ENCODE measurements at places on chromosomes 1 and 21.
A peak's percentile ranks its signal among the peaks of the same experiment; 100 is the strongest.

DNA sequence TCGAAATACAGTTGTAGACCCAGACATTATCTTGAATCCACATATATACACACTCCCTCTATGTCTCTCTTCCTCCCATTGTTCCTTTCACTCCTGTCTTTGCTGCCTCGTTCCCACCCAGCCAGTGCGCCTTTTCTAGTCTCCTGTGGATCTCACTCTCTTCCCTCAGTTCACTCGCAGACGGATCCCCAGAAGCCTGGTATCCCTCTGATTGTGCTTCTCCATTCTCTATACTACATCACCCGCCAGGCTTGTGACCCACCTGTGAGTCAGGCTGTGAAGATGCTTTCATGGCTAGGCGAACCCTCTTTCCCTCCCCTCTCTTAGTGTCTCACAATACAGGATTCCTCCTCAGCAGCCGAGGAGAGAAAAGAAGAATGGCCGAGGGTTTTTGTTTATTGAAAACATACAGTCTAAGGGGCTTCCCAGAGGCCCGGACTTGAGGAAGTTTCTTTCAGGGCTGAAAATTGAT lies 1.5 kb downstream of the HCN3 start:
- no peak for DNase-seq

GRCh38 chr1:183065168-183065706 lies 42.0 kb downstream of the LAMC1 start:
- no peak for DNase-seq

GRCh38 chr21:34606621-34607020 lies 8.3 kb downstream of the RCAN1 start:
- DNase-seq = no peak

GRCh38 chr21:16742741-16743140 lies 770.1 kb upstream of the CXADR start:
- DNase-seq = no peak

DNA sequence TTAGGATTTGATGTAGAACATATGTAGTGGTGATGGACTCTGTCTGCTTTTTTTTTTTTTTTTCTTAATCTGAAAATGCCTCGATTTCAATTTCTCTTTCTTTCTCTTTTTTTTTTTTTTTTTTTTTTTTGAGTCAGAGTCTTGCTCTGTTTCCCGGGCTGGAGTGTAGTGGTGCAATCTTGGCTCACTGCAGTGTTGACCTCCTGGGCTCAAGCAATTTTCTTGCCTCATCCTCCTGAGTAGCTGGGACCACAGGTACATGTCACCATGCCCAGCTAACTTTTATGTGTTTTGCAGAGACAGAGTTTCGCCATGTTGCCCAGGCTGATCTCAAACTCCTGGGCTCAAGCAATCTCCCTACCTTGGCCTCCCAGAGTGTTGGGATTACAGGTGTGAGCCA lies 17.4 kb downstream of the MAST2 start:
- DNase-seq = no peak

DNA sequence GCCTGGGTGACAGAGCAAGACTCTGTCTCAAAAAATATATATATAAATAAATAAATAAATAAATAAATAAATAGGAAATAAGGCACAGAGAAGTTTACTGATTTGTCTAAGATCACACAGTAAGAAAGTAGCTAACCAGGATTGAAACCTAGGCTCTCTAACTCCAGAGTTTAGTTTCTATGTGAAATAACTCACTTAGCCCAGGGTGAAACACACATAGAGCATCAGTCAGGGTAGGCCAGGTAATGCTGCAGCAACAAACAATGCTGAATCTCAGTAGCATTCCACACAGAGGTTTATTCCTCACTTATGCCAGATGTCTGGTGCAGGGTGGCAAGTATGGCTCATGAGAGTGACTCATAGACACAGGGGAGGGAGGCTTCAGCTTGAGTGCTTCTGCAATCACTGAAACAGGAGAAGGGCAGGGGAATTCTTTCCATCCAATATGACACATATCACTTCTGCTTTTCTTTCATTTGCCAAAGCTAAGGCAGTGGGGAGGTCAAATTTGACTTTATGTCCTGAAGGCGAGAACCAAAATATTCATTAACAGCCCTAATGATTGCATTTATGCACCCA lies 37.1 kb upstream of the KANK4 start:
- DNase-seq = no peak

DNA sequence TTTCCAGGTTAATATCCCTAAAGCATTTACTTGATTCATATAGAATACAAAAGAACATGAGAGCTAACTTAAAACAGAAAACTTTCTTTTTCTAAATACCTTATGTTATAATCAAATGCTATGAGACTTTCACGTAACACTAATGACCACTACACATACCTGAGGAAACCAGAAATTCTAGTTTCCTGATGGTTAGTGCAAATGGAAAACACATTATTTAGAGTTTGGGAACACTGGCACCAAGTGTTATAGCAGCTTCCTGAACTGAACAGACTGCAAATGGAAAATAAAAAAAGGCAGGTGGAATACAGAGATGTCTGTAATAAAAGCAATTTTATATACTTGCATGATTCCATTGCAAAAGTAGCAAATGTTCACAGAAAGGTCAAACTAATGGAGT lies 15.5 kb downstream of the PAXBP1 start:
- no peak for DNase-seq

DNA sequence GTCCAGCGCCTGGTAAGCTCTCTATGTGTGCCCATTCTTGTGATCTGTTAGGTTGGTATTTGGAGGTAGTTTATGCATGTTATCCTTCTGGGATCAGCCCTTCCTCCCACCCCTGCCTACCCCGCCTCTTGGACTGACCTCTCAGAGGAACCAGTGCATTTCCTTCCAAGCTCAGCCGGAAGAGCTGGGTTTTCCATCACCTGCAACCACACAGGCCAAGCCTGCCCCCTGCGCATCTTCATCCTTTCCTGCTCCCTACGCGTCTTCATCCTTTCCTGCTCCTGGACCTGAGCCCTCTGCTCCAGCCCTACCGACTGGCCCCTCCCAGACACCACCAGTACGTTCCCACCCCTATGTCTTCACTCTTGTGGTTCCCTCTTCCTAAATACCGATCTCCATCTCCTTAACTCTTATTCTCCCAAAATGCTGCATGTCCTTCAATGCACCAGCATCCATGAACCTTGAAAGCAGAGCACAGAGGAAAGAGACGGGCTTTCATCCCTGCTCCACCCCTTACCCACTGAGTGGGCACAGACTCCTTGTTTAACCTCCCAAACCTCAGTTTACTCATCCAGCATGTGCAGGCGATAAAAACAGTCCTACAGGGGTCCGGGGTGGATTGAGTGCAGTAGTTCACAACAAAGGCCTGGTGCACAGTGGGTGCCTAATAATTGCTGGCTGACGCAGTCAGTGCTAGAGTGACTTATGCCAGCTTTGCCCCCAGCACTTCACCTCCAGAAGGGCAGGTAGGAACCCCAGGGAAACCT lies 526.3 kb downstream of the MATN1 start:
- DNase-seq = no peak

- DNase-seq = no peak
Observed at GRCh38 chr1:203465948-203466347, 9.7 kb upstream of the PRELP start.

DNA sequence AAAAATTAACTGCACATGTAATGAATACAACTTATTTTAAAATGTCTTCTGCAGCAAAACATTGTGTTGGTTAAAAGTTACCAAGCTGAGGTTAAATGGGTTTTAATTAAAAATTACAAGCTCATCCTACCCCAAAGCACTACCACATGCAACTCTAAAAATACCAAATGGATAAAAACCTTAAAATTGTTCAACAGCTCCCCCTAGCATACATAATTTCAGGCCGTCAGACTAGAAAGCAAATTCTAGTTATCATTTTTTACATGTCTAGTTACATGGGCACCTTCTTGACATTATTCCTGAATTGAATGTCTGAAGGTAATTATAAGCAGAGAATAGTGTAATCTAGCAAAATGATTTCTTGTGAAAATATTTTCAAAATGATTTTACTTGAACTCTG lies 176.5 kb downstream of the C1orf21 start:
- DNase-seq = no peak

DNA sequence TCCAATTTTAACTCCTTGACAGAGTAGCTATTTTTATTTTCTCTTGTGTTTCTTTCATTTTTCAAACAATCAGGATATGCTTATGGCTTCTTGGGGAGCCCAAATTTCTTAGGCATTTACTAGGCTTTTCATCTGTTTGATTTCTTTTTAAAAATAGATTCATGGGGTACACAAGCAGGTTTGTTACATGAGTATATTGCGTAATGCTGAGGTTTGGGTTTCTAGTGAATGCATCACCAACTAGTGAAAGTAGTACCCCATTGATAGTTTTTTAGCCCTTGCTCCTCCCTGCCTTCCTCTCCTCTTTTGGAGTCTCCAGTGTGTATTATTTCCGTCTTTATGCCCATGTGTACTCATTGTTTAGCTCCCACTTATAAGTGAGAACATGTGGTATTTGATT lies 190.7 kb downstream of the CENPF start:
- DNase-seq = no peak

GRCh38 chr1:38489844-38490270 lies 369.7 kb downstream of the RRAGC start:
- peak; percentile 16 for DNase-seq

DNA sequence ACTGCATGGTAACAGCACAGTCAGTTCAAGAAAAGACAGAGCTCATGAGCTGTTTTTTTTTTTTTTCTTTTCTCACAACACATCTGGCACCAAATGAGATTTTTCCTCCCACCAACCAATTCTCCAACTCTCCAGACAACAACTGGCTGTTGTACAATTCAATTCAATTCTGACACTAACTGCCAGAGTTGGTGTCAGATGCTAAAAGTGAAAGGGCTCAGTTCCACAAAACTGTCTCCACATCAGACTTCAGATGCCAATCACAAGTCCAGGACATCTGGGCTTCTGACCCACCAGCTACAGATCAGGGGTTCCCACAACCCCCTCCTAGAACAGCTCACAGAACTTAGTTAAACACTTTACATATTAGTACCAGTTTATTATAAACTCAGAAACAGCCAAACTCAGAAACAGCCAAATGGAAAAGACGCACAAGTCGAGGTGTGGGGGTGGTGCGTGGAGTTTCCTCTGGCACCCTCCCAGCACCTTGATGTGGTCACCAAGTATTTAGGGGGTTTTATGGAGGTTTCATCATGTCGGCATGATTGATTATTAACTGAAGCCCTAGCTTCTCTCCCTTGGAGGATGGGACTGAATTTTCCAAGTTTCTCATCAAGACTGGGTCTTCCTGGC lies 39.2 kb upstream of the LRRC8D start:
- DNase-seq = peak; percentile 61

DNA sequence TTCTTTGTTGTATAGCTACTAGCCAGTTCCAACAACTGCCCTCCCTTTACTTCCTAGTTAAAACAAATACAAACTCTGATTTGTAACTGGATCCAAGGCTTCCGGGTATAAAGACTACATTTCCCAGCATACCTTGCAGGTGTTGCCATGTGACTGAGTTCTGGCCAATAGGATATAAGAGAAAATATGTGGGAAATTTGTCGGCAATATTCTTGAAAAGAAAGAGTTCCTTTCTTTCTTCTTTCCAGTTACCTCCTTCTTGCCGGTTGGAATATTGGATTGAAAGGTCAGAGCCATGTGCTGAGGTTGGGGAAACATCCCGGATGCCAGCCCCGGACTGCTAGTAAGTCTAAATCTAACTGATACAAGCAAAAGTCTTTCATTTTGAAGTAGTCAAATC lies 23.0 kb upstream of the ZBTB40 start:
- no peak for DNase-seq

DNA sequence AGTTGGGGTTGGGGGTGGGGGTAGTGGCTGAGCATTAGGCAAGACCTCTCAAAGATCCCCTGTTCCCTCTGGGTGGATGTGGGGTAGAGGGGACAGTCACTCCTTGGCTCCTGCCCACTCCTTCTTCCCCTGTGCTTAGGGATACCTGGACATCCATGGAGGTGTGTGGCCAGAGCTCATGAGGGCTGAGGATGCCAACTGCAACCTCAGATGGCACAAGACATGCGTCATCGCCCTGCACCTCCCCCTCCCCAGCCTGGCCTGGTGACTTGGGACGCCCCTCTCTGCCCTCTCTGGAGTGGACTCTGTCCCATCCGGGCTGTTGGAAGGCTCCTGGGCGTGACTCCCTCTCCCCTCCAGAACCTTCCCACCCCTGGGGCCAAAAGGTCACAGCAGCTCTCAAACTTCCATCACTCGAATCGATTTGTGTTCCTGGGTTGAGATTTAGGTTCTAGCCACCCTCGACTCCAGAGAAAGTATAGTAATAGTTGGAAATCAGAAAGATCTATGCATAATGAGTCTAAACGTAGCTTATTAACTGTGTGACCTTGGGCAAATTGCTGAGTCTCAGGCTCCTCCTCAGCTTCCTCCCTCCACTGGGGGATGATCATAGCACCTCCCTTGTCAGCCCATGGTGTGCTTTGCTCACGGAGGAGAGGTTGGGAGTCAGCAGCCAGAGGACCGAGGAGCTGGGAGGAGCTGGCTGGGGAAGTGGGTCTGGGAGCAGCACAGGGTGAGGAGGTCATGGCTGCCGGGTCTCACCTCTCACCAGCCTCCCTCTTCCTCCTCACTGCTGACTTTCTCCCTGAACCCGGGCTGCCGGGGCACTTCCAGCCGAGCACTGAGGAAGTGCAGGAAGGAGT lies 2.2 kb upstream of the PTPN7 start:
- DNase-seq = no peak

- DNase-seq = no peak
Observed at GRCh38 chr1:217040711-217041455, 317.7 kb upstream of the ESRRG start.

- no peak for DNase-seq
Observed at GRCh38 chr1:182630586-182630985, 26.4 kb upstream of the RGS16 start.

DNA sequence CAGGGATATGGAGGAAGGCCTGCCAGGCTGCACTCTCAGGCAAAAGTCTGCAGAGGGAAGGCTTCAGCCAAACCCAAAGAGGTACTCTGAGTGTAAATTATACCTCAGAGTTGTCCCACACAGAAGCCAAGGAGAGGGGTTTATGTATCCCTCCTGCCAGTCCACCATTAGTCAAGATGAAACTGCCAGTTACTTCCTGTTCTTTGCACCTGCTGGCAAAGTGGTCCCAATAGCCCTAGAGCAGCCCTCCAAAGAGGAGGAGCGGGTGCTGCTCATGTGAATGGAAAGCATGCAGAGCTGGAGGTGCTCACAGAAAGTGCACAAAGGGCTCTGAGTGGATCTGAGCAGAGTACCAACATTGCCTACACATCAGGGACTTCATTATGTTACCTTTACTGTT lies 37.1 kb upstream of the MCOLN3 start:
- no peak for DNase-seq

- no peak for DNase-seq
Observed at GRCh38 chr1:22600071-22600816, 36.2 kb upstream of the C1QA start.

DNA sequence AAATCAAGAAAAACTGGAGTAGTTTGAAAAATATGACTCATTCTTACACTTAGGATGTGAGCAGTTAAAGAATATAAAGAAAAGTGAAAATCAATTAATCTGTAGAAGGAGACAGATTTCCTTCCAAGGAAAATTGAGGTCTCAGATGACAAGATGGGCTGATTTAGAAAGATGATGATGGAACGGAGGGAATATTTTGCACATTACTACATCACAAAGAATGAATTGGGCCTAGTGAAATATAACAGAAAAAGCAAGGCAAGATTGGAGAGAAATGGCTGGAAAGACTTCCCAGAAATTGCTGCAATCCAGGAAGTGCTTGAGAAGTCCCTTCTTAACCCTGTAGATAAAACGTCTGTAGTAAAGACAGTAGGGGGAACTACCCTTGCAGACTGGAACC lies 169.1 kb upstream of the SYT6 start:
- DNase-seq = no peak

Data from T-cell (primary cell).